ENCODE measurements at places on chromosomes 16 and 17.

DNA sequence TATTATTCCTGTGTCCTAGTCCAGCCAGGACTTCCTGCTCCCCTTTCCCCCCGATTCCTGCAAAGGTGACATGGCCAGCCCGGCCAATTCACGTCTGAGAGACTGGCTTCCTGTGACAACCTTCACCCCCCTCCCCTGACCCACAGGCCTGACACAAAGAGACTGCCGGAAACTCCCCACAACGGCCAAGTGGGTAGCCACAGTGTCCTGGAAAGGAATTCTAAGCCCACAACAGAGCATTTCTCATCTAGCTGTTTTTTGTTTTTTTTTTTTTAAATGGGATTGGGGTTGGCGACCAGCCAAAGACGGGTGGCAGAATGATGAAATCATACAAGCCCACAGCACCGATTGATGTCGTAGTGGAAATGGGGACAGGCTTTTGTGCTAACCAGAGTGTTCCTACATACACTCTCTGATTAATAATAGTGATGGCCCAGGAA, 2.8 kb upstream of the XAF1 start:
- peak; percentile 55 for DNase-seq

DNA sequence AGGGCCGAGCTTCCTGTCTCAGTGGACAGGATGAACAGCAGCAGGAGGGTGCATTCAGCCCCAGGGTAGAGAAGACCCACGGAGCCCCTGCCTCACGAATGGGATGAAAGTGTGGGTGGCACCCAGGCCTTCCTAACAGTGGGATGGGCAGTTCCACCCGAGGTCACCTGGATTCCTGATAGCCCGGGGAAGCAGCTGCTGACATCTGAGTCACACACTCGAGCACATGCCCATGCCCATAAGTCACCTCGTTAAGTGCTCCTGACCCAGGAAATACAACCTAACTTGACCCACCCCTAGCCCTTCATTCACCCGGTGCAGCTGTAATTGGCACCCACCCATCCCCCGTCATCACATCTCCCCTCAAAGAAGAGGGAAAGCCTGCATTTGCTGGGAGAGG, 85.3 kb upstream of the FOXF1 start:
- DNase-seq = no peak

DNA sequence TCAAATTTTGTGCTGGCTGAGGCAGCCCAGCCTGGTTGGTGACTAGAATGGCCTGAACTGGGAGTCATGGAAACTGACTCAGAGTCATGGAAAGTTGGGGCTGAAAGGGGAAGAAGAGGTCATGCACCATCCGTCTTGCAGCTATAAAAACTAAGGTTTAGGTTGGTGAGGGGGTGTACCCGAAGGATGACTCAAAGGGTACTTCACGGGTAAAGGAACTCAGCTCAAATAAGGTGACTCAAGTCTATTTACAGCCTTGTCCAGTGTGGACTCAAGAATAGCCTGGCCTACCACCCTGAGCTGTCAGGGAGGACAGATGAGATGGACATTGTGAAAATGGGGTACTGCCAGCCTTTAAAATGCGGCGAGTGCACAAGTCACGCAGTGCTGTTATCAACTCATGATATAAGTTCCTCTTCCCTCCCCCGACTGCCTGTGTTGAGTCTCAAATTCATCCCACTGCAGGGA, 18.6 kb downstream of the CD300LB start:
- no peak for DNase-seq

DNA sequence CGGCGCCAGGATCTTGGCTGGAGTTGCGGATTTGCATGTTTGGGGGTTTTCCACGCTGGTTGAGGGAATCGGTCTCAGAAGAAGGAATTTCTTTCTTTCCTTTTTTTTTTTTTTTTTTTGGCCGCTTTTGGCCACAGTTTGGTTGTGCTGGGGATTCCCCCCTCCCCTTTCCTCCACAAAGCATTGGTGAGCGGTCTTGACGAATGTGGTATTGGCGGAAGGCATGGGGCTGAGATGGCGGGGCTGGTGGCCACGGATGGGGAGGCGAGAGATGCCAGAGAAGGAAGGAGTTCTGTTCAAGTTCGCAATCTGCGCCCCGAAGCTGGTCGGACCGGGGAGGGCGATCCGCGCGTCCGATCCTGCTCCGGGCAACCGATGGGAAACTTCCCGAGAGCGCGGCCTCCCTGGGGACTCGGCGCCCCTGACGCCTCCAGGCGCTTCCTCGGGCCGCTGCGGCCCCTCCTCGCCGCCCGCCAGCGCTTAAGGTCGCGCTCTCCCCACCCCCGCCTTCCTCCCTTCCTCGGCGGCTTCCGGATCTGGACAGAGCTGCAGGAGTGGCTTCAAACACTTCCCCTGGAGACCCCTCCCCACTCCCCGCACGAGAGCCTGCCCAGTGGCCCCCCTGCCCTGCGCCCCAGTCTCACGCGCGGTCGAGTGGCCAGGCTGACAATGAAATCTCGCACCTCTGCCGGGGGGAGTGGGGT, 43.2 kb downstream of the RAI1 start:
- DNase-seq = no peak

GRCh38 chr16:83878838-83879237, 20.1 kb upstream of the MLYCD start:
- no peak for DNase-seq
